Activated CD4-positive, CD25-positive, alpha-beta regulatory T cell (primary cell): ENCODE measurements at places on chromosomes 4 and X.

DNA sequence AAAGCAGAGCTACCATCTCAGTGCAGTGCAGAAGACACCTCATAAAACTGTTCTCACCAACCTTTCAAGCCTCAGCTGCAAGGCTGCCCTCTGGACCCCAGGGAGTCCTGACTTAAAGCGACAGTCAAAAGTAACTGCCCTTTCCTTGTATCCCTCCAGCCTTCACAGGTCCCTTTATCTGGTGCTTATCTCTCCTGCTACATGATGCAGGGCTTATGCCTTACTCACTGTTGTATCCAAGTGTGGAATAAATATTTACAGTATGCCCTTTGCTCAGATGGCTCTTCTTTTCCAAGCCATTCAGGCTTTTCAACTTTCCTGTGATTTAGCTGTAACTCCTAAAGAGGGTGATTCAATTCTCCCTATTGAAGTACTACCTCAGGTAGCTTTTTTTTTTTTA is 92.6 kb downstream of the KDR start:
- no peak for DNase-seq

DNA sequence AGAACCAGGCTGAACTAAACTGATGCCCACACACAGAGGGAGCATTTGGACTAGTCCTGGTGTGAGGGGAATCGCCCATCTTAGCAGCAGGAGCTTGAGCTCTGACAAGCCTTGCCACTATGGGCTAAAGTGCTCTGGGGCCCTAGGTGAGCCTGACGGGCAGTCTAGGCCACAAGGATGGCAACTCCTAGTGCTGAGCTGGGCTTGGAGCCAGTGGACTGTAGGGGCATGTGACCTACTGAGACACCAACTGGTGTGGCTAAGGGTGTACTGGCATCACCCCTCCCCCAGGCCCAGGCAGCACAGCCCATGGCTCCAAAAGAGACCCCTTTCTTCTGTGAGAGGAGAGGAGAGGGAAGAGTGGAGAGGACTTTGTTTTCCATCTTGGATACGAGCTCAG is 14.5 kb downstream of the CENPU start:
- DNase-seq: no peak

- no peak for DNase-seq
These were observed 480.1 kb downstream of the SPRY1 start for GRCh38 chr4:123876671-123877101.

DNA sequence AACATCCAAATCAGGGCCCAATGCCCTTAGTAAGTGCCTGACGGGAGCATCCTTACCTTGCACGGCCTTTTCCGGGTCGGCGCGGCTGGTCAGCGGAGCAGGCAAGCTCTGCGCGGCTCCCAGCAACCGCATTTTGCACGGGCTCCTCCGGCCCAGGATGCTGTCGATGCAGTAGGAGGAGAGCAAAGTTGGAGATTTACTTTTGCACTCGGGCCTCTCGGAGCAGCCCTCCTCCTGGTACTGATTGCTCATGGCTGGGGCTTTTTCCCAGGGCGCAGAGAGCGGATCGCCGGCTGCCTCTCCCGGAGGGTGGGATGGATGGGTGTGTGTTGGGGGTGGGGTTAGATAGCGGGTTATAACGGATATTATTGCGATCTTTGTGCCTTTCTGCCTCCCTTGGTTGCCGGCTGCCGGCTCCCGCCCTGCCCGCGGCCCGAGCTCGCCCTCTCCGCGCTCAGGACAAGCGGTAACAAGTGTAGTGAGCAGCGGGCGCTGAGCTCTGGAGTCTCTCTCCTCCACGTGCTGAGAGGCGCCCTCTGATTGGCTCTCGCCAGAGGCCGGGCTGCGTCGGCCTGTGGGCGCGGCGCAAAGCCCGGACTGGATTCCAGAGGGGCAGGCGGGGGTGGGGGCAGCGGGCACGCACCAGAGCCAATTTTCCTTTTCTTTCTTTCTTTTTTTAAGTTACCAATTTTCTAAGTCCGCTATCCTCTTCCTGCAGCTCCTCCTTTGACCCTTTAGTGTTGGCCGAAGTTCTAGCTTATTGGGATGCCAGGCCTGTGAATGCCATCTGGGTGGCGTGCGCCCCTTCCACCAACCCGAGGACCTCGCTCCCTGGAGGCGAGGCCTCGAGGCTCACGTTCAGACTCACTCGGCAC is at the start of gene ARX:
TSS of gene ARX (minus strand) at position 480 of the 875 bp plus-strand sequence. CDS start at position 252, 228 bp downstream.
- no peak for DNase-seq

DNA sequence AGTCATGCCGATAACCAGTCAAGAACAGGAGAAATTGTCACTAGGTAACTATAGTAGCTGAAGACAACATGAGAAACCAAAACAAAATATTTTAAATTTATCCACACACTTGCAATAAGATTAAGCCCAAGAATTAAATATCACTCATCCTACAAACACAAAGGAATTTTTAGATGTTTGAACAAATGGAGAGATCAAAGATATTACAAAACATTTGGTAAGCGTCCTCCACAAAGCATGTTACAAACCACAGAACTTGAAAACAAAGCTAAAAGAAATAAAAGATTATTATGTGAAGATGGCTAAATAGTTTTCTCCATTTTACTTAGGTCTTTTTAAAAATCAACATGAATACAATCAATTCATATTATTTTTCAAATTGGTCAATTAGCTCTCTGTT is 631.9 kb upstream of the INTU start:
- DNase-seq: no peak

- no peak for DNase-seq
These were observed 514.4 kb downstream of the RPA4 start for GRCh38 chrX:97398030-97398551.

- DNase-seq: no peak
These were observed 31.5 kb downstream of the GPR174 start for GRCh38 chrX:79176028-79176427.

GRCh38 chrX:46574774-46575381 is 1.3 kb downstream of the CHST7 start:
- peak; percentile 4 for DNase-seq

DNA sequence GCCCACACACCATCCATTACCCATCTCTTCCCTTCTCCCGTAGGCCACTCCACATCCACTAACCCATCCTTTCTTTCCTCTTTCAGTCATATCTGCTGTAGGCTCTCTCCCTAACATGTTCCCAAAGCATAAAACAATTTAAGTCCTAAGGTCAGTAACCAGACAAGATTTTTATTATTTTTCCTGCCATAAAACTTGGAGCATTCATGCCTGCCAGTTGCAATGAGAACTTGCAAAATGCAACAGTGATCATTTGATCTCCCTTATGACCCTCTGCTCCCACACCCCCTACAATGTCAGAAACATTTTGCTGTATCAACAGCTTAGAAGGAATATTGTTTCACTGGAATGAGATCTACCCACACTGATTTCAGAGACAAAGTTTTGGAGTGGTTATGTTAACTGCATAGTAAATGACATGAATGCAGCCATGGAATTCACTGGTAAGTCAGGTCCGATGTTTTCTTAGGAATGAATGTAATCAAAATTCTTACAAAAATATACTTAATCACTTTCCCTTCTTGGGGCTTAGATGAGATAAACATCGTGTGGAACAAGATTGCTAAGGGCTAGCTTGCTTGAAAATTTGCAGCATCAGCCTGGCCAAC is 5.7 kb downstream of the NIPAL1 start:
- no peak for DNase-seq
